ENCODE measurements at places on chromosomes 5 and 9.

GRCh38 chr5:56475689-56476486, 242.8 kb upstream of the ANKRD55 start:
- no peak for DNase-seq

DNA sequence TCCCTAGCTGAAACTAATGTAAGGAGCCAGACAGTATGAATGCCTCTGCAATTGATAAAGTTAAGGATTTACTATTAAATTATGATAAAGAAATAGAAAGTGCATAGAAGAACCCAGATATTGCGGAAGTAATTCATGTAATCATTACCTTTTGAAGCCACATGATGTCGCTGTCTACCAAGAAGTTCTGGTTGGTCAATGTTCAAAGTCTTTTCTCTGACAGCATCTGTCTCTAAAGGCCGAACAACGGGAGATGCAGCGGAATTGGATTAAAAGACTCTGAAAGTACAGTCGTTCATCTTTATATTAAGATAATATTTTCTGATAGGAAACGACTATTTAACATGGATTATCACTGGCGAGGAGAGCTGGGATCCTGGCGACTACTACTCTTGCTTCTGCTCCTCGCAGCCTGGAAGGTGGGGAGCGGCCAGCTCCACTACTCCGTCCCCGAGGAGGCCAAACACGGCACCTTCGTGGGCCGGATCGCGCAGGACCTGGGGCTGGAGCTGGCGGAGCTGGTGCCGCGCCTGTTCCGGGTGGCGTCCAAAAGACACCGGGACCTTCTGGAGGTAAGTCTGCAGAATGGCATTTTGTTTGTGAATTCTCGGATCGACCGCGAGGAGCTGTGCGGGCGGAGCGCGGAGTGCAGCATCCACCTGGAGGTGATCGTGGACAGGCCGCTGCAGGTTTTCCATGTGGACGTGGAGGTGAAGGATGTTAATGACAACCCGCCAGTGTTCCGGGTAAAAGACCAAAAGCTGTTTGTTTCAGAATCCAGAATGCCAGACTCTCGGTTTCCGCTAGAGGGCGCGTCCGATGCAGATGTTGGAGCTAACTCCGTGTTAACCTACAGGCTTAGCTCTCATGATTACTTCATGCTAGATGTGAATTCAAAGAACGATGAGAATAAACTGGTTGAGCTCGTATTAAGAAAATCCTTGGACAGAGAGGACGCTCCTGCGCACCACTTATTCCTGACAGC, at the start of gene PCDHA8:
PCDHA8 (plus strand) TSS at position 210 of the 985 bp plus-strand sequence; CDS start at position 345, 135 bp downstream.
- no peak for DNase-seq

GRCh38 chr9:86274821-86275643, 7.3 kb downstream of the ISCA1 start:
- DNase-seq: no peak

- DNase-seq: no peak
Observed at GRCh38 chr5:74850789-74851425, 15.3 kb downstream of the FAM169A start.

DNA sequence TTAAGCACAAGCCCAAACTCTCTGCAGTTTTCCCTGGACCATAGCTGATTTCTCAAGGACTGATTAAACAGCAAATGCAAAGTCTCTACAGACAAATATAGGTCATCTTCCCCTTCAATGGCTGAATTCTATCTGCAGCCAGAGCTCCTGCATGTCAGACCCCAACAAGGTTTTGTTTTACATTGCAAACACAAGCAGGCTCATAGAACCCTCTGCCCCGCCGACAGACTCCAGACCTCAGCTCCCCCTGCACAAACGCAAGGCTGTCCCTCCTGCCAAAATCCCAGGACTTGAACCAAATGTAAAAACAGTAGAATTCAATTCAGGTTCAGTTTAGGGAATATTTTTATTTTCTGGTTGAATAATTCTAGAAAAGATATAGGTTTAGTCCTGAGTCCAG, 526.7 kb upstream of the TRPC7 start:
- DNase-seq: no peak

GRCh38 chr9:16475996-16476395, 394.5 kb downstream of the BNC2 start:
- DNase-seq: peak; percentile 26

DNA sequence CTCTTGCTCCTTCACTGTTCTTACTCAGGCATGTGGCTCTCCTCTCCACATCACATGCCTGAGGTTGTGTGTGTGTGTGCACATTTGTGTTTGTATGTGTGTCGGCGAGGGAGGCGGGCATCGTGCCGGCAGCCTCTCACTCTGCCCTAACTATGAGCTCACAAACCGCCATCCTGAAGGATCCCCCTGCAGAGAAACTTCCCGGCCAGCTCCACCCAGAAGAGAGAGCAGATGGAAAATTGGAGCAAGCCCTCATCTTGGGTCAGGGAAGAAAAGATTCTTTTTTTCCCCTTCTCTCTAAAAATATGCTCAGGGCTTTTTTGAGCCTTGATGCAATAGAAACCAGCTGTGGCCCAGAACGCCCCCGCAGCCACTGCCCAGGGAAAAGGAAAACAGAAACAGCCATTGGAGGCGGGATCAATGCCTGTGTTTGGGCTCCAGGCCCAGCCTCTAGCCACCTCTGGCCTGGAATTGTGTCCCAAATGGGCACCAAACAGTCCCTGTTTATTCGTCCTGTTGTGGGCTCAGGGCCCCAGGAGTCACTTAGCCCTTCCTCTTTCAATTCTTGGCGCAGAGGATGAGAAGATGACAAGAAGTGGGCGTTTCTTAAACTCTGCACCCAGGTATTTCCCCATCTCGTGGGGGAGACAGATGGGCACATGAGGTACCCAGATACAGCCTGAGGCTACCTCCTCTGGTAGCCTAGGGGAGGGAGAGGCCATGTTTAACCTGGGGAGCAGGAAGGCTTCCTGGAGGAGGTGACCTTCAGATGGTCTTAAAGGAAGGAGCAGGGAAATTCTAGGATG, 151.5 kb downstream of the RGS3 start:
- DNase-seq: no peak

- no peak for DNase-seq
Observed at GRCh38 chr9:110541950-110542349, 37.6 kb downstream of the SVEP1 start.

- DNase-seq: no peak
Observed at GRCh38 chr5:32951878-32952277, 240.8 kb downstream of the NPR3 start.

DNA sequence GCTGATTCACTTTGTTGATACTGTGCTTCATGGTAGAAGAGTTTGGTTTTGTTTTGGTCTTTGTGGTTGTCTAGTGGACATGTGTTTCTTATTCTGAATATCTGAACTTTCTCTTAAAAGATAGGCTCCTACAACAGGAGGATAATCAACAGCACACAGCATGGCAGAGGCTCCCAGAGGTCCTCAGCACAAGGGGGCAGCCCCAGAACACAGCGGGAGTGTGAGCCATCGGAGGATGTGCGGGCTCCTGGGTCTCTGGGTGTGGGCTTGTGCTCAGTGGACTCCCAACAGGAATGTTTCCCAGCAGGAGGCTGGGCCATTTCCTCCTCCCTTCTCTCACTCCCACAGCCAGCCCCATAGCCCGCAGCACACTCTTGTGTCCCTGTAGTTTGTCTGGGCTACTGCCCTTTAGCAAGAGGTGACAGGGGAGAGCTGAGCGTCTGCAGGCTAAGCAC, 164.3 kb upstream of the OTULINL start:
- DNase-seq: peak; percentile 70

- no peak for DNase-seq
Observed at GRCh38 chr5:157562111-157562581, 13.4 kb downstream of the ADAM19 start.

- DNase-seq: no peak
Observed at GRCh38 chr9:2047144-2047671, 32.1 kb downstream of the SMARCA2 start.

DNA sequence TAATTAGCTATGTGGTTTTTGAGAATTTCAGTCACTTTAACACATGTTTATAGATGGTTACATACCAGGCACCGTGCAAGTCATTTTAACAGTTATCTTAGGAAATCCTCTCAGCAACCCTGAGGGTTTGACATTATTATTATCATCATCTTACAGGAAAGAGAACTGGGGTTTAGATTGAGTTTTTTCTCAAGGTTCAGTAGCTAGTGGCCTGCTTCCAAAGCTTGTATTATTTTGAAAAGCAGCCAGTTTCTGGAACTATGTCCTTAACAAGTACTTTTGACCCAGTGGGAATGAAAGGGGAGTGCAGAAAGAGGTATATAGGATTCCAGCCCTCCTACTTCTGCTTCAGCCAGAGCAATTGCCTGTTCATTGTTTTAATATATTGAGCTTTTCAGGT, 157.5 kb downstream of the COMMD10 start:
- DNase-seq: no peak

GRCh38 chr9:72506615-72507014, 14.8 kb upstream of the TMC1 start:
- no peak for DNase-seq

- no peak for DNase-seq
Observed at GRCh38 chr9:4639420-4639819, 22.7 kb upstream of the PLPP6 start.

- peak; percentile 46 for DNase-seq
Observed at GRCh38 chr5:39892708-39893107, 467.9 kb upstream of the DAB2 start.

DNA sequence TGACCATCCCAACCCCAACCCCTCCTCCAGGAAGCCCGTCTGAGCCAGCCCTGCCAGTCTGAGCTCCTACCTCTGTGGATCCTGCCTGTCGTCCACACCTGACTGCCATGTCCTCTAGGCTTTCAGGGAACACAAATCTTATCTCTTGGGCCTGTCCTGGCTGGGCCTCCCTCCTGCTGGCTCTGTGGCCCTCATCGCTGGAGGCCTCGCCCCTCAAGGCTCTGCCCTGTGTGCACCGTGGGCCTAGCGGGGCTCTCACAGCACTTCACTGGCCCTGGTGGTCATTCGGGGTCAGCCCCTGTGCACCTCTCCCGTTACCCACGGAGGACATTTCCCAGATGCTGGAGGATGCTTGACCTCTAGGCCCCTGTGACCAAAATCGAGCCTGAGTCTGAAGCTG, 133.3 kb downstream of the RXRA start:
- no peak for DNase-seq

DNA sequence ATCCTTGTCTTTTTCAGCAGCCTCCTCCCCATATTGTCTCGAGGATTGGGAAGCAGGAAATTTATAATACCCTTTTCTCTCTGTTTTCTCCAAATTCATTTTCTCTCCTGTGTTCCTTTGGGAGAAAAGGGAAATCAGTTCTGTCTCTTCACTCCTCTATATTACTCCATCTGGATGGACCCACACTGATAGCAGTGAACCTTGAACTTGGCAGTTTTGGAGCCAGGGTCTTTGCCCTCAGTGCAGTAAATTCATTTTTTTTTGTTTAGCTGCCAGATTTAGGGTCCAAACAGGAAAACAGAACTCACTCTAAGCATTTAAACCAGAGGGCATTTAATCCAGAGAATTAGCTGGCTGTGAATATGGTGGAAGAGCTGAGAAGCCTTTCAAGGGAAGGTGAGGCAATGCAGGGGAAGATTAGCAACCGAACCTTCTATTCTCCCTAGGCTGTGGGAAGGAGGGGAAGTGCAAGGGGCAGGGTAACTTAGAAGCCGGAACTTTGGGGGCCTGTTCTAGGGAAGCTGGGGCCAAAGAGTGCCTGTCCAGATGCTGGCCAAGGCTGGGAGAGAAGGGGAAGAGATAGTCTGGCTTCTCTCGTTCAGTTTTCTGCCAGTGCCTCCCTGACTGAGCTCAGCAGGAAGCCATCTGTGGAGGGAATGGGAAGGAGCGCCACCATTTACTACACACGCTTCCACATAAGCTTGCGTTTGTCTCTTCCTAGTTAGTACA, 16.3 kb upstream of the NPR2 start:
- no peak for DNase-seq

DNA sequence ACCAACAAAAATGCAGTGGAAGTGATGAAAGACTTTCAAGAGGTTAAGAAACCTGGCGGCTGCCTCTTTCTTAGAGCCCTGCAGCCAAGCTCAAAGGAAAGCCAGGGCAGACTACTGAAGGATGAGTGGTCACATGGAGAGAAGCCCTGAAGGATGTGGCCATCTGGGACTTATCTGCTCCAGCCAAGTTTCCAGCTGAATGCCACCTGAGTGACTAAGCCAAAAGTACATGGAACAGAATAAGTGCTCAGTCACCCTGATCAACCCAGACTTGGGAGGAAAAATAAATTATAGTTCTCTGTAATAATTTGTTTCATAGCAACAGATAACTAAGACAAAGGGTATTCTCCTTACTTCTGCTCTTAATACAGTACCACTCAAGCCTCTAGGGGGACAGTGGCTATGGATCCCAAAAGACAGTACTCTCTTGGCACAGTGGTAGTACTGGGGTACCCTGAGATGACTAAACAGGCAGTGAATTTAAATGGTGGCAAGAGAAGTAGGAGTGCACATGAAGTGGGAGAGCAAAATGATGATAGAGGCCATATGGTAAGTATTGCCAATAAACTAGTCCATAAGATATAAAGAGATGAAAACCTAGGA, 182.3 kb downstream of the ELAVL2 start:
- DNase-seq: no peak

DNA sequence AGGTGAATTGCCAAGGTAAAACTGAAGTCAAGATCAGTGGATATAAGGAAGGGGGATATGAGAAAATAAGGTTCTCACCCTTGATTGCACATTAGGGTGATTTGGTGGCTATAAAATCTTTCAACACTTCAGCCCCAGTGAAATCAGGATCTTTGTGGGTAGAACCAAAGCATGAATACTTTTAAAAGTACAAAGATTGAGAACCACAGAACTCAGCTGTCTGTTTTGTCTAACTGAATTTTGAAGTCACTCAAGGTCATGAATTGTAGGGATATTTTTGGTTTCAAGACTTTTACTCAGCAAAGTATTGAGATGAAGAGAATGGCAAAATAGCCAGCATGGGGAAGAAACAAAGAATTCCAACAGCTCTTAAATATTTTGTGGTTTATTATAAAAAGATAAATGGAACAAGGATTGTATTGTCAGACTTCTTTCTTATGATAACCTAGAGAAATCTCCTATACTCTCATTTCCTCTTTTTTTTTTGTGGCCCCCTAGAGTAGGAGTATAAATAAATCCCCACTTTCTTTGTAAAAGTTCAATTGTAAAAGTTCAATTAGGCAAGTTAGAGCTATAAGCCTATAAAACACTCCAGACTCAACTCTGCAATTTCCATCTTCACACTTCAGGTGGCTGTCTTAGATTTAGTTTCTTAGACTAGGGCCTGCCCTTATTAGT, 272.9 kb downstream of the PDE4D start:
- no peak for DNase-seq

DNA sequence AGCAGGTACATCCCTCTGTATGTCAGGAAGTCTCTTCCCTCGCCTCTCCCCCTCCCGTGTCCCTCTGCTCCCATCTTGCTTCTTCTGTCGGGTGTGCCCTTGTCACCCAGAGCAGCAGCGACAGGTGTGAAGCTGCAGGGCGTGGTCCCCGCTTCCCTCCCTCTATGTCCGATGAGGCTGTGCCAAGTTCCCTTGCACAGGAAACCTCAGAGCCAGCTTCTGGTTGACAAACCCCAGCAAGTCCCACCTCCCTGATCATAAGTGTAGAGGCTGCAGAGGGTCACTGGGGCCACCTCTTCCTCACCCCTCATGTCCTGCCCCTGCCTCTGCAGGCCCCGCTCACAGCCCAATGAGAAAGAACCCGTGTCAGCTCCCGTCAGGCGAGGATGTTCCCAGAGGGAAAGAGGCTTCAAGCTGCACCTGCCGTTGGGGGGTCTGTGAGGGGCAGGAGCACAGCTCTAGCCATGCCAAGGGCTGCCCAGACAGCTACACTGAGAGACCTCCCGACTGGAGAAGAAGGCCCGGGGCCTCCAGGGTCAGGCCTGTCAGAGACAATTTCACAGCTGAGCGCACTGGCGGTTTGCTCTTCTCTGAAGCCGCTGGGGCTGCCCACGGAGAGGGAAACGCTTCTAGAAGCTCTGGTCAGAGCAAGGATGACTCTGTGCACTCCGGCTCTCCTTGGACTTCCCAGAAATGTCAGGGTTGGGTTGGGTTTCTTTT, 73.3 kb downstream of the AK8 start:
- no peak for DNase-seq
